NCI-H510A (cell line): ENCODE measurements at places on chromosomes 13 and 19.
A peak's percentile ranks its signal among the peaks of the same experiment; 100 is the strongest.

DNA sequence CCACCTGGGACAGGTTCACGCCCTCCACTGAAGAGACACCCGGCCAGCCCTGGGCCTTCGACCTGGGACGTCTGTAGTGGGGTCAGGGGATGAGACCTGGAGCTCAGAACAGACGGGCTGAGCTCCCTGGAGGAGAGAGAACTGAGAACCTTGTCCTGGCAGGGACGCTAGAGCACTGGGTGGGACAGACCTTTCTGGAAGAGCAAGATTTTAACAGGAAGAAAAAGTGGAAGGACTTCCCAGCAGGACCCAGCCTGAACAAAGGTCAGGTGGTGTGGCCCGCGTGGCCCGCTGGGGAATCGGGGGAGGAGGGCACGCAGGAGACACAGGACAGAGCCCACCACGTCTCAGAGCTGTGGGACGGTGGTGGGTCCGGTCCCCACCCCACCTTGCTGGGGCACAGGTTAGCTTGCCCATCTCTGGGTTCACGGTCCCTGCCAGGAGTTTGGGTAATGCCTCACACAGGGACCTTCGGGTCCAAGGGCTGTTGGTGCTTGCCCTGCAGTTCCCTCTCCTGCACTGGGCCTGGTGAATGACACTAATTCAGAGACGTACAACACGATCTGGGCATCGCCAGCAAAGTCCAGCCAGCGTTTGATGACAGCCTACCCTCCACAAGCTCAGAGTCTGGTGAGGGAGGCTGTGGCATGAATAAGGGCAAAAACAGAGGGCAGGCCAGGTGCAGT, 1.2 kb upstream of the EFNA2 start:
- no peak for DNase-seq

- no peak for DNase-seq
Observed at GRCh38 chr13:102608974-102609373, 12.2 kb downstream of the TPP2 start.

DNA sequence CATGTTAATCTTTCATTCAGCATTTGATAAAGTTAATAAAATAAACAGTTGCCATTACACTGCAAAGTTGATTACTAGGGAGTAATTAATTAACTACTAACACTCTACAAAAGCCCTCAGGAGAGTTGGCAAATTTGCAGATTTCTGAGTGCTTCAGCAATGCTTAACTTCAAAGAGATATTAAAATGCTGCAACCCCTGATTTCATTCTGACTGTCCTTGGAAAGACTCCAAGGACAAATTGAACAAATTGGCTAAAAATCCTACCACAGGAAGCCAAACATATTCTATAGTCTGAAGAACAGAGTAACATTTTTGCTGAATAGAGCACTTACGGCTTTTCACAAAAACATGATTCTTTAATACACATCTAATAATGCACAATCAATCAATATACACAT, 1543.0 kb downstream of the SLITRK5 start:
- DNase-seq: no peak

GRCh38 chr13:42796747-42797356, 15.5 kb downstream of the FAM216B start:
- DNase-seq: no peak

- no peak for DNase-seq
Observed at GRCh38 chr19:45290381-45290931, 32.2 kb downstream of the CKM start.

DNA sequence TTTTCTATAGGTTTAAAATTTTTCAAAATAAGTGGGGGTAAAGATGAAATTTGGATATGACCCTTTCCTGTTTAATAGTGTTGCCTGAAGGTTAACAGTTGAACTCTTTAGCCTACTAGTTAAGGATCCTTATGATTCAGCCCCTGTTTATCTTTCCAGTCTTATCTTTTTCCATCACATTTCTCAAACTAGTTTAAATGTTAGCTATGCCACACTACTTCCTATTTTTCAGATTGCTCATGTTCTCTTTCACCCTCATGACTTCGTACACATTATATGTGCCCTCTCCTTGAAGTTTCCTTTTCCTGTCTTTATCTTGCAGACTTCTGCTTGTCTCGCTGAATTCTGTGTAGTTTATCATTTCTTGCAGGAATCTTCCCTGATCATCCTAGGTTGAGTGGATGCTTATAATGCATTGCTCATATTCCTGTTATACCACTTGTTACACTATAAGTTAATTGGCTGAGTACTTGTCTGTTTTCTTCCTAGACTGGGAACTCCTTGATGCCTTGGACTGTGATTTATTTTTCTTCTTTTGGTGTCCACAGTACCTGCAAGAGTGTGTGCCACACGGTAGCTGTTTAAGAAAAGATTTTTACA, 86.7 kb downstream of the FNDC3A start:
- DNase-seq: no peak

DNA sequence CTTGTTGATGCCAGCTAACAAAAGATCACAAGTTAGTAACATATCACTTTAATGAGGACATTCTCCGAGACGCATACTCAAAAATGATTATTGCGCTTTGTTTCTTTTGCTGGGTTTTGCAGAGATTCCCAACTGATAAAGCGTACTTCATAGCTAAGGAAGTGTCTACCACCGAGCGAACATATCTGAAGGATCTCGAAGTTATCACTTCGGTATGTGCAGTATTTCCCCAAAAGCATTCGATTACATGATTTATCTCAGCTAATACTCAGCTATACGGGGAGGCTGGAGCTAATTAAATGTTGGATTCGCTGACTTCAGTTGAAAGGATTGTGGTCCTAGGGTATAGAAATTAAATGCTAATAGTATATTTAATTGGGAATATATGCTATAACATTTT, 166.3 kb downstream of the STK24 start:
- no peak for DNase-seq

DNA sequence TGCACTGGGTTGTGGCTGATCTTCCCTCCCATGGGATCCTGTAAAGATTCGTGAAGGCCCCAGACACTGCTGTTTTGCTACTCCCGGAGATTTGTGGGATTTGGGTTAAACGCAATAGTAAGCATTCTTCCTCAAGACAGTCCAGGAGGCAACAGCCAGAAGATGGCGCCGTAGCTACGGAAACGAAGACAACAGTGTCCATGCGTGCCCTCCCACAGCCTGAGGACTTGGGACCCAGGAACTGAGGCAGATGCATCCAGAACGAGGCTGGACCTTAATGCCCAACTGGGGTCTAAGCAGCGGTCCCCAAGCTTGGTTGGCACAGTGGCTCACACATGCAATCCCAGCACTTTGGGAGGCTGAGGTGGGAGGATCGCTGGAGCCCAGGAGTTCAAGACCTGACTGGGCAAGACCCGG, 57.6 kb upstream of the ZNF507 start:
- DNase-seq: no peak

GRCh38 chr13:76971851-76972829, 19.7 kb upstream of the CLN5 start:
- no peak for DNase-seq

DNA sequence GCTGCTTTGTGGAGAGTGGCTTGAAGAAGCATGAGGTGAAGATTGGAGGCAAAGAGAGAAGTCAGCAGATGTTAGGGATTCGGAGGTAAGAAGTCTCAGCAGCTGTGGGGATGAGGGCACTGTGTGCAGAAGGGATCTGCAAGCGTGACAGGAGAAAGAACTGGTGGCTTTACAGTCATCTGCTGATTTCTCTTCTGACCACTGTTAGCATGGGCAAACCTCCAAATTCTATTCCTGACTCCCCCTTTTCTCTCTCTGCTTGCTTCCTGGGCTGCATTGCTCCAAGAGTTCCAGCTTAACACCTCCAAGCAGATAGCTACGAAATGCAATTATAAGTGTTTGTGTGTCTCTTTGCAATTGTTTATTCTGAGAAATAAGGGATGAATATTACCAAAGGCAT, 159.6 kb downstream of the GGACT start:
- no peak for DNase-seq

- no peak for DNase-seq
Observed at GRCh38 chr13:68254151-68254550, 1024.0 kb upstream of the PCDH9 start.

DNA sequence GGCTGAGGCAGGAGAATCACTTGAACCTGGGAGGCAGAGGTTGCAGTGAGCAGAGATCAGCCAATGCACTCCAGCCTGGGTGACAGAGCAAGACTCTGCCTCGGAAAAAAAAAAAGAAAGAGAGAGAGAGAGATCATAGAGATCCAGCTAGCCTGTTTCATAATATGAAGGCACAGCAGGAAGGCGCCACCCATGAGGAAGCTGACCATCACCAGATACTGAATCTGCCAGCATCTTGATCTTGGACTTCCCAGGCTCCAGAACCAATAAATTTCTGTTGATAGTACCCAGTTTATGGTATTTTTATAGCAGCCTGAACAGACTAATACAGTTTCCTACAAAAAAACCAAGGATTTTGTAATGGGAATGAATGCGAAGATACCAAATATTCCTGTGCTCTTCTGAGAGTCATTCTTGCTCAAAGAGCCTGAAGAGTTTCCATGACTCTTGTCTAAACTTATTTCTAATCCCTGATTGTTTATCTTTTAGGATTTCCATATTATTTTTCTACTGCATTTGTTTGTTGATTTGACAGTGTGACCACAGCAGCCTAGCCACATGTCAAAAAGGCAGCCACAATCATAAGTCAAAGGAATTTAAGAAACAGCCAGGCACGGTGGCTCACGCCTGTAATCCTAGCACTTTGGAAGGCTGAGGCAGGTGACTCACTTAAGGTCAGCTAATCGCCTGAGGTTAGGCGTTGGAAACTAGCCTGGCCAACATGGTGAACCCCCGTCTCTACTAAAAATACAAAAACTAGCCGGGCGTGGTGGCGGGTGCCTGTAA, 37.7 kb upstream of the PDCD5 start:
- no peak for DNase-seq

DNA sequence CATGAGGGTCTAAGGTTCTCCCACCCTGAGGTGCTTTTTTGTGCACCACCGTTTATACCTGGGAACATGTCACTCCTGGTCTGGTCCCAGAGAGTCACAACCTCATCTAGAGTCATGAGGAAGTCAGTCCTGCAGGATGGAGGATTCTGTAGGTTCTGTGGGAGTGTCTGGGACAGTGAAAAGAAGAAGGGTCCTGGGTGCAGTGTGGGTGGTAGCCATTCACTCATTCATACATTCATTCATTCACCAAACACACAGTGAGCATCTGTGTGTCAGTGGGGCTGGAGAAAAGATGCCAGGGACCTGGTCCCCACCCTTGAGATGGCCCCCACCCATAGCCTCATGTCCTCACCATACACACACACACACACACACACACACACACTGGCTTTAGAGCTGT, 8.7 kb upstream of the CEACAM18 start:
- no peak for DNase-seq

- peak; percentile 65 for DNase-seq
Observed at GRCh38 chr13:27424246-27425157, at the start of gene GTF3A. Gene GTF3A, plus strand, starts transcription at chr13:27424619.

DNA sequence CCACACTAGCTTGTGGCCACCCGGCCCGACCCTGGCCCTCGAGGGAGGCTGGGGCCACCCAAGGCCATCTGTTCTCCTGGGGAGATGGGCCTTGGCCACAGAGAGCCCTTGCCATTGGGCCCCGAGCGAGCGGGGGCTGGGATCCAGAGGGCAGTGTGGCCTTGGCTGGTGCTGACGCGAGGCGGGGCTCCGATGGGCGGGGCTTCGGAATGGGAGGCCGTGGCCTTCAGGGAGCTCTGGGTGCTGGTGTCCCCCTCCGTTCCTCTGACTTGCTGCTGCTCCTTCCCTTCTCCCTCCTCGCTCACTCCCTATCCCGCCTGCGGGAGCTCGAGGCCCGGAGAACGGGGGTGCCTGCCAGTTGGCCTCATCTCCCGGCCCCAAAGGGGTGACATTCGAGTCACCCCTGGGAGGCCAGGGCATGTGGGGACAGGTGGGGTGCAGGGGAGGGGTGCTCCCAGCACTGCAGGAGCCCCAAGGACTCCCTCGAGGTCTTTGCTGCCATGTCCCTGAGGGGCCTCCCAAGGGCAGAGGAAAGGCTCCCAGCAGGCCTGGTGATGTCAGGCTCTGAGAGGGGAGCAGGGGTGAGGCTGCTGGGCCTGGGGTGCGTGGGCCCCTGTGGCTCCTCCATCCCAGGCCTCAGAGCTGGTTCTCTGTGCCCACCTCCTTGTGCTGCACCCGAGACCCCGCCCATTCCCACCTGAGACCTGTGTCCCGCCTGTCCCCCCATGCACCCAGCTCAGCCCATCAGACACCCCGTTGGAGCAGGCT, 4.2 kb downstream of the NCLN start:
- no peak for DNase-seq
